Kidney (tissue), 22 donors: ENCODE measurements at places on chromosomes 1 and 21.

DNA sequence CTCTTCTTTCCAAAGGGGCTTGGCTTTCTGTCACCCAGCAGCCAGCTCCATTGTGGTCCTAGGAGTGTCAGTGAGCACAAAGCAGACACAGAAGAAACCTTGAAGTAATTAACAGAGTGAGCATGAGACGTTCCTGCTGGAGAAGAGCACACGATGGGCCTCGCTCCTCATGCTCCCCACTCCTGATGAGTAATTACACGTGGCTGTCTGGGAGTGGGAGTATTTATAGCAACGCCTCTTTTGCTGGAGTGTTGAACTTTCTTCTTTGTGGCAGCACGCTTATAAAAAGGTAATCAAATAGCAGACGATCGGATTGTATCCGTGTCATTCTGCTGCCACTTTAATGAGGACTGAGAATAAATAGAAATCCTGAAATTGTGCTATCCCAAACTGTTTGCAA, 185.8 kb downstream of the CAMTA1 start:
- DNase-seq: no peak

DNA sequence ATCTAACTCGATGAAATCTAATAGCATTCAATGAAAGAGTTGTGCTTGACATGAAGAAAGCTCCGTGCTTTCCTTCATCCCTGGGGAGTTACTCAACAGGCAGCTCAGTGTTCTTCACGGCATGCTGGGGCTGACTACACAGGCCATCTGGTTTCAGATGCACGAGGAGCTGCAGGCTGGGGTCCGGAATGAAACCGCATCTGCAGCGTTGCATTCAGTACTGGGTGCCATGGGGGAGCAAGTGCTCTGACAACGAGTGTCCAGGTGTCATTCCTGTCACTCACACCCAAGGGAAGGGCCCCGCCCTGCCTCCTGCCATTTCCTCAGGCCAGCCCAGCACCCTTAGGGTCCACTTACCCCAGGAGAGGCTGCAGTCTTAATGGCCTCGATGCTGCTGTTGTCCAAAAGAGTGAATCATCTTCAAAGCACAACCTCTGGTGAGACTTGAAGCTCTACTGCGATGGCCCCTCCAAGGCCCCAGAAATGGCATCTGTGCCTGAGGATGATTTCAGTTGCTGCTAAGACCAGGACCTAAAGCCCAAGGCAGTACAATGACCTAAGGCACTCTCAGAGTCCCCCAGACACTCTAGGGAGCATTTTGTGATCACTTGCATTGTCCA, 61.4 kb downstream of the STUM start:
- DNase-seq: no peak

- DNase-seq: no peak
Measured at GRCh38 chr1:165632491-165632890, 1.5 kb downstream of the MGST3 start.

GRCh38 chr1:28779751-28780408, 32.1 kb upstream of the OPRD1 start:
- DNase-seq: no peak

- DNase-seq: no peak
Measured at GRCh38 chr1:58618303-58618702, 41.3 kb upstream of the TACSTD2 start.

DNA sequence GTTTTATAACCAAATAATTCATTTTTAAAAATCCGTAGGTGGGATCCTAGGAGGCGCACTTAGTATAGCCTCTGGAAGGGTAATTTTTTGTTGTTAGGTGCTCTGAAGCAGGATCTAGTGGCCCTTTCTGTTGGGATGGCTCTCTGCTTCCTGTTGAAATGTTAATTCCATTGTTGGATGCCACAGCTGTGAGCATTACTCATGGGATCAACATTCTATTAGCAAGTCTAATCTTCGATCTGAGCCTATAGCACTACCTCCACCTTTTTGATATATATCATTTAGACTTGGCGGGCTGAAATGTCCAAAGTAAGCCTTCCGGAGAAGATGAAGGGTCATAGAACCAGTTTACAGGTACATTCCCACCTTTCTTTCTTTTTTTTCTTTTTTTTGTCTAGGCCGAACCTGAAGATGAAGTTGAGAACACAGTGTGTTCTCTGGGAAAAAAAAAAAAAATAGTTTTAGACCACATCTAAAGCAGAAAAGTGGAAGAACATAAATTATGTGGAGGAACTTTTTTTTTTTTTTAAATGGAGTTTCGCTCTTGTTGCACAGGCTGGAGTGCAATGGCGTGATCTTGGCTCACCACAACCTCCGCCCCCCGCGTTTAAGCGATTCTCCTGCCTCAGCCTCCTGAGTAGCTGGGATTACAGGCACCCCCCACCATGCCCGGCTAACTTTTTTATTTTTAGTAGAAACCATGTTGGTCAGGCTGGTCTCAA, 1.4 kb downstream of the CXADR start:
- DNase-seq: peak; percentile 35

- no peak for DNase-seq
Measured at GRCh38 chr1:30366911-30367310, 356.5 kb downstream of the MATN1 start.

DNA sequence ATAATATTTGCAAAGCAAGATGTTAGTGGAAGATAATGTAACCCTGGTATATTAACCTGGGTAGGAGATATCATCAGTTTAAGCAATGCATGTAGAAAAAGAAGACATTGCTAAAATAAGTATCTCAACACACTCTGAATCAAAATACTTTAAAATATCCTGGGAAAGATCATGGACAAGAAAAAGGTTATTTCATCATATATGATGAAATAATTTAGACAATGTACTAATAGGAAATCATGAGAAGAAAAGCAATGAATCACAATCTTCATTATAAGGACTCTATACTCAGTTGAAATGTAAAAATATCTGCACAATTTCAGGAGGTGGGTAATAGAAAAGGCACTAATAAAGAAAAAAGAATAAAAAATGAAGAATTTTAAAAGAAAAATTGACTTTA, 158.8 kb downstream of the KCNT2 start:
- no peak for DNase-seq

GRCh38 chr1:81238129-81238528, 562.6 kb upstream of the ADGRL2 start:
- DNase-seq: no peak

GRCh38 chr1:247442164-247442563, 15.7 kb downstream of the OR2B11 start:
- no peak for DNase-seq
